ENCODE measurements at places on chromosomes 12 and 14.

- DNase-seq, result no peak
Observed at GRCh38 chr14:35140718-35141581, 18.6 kb downstream of the PRORP start.

DNA sequence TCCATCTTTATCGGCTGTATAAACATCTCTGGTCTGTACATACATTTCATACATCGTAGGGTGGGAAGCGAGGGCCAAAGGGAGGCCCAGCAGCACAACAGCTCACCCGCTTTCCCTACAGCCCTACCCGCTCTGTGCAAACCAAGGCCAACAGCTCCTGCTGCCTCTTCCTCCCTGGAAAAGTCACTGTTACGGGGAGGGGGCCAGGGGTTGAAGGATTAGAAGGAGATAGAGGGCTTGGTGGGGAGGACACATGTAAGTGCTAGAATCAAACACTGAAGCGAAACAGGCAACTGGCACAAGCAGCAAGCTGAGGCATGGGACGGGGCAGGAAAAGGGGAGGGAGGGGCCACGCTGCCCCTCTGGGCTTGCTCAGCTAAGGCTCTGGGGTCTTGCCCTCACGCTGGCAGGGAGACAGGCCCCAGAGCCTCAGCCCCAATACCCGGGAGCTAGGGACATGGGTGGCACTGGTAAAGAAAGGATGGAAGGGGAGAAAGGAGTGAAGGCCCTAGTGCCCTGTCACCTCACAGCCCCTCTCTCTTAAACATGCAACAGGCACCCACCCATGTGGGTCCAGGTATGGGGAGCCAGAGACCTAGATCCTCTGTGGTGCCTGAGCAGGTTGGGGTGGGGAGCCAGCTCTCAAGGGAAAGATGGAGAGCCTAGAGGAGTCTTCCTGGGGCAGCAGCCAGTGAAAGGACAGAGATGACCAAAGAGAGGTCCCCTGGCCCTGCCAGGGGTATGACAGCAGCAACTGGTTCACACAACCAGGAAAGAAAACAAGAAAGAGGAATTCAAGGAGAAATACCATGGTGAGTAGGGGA lies 14.4 kb downstream of the SPRYD3 start:
- no peak for DNase-seq

GRCh38 chr12:28830491-28830890 lies 318.6 kb upstream of the FAR2 start:
- no peak for DNase-seq

DNA sequence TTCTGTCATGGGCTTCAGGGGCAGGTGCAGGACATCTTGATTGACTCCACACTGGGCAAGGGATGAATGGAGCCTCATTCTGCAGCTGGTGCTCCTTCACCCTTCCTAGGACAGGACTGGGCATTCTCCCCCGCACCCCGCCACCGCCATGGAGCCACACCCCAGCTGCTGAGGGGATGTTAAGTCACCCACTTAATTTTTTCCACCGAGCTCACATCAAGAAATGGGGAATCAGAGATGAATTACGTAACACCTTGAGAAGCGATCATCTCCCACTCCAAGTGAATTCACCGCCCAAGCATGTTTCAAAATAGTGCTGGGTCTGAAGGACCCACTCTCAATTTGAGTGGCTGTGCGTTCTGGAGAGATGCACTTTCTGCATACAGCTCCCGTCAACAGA lies 94.2 kb downstream of the EML1 start:
- no peak for DNase-seq

- DNase-seq, result no peak
Observed at GRCh38 chr12:12684375-12685106, 11.4 kb downstream of the GPR19 start.

Measured in stimulated activated CD8-positive, alpha-beta memory T cell treated with anti-CD3 and anti-CD28 coated beads, Interleukin-7, amount 100 ng/mL, for 1 hour (primary cell).